ENCODE measurements at places on chromosomes 1 and 21.

- DNase-seq, result no peak
These were observed 43.0 kb downstream of the SNX7 start for GRCh38 chr1:98704474-98704873.

DNA sequence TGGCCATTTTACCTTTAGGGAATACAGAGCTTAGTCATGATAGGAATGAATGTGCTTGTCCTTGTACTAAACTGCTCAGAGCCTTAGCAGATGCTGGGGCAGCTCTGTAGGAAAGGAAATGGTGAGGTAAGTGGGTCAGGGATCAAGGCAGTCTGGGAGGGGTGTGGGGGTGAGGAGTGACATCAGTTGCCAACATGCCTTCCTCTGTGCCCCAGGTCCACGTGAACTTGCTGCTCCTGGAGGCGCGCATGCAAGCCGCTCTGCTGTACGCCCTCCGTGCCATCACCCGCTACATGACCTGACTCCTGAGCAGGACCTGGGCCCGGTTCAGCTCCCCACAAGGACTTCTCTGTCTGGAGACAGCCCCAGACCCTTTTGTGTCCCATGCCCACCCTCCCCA is 21.2 kb downstream of the SESN2 start:
- no peak for DNase-seq

DNA sequence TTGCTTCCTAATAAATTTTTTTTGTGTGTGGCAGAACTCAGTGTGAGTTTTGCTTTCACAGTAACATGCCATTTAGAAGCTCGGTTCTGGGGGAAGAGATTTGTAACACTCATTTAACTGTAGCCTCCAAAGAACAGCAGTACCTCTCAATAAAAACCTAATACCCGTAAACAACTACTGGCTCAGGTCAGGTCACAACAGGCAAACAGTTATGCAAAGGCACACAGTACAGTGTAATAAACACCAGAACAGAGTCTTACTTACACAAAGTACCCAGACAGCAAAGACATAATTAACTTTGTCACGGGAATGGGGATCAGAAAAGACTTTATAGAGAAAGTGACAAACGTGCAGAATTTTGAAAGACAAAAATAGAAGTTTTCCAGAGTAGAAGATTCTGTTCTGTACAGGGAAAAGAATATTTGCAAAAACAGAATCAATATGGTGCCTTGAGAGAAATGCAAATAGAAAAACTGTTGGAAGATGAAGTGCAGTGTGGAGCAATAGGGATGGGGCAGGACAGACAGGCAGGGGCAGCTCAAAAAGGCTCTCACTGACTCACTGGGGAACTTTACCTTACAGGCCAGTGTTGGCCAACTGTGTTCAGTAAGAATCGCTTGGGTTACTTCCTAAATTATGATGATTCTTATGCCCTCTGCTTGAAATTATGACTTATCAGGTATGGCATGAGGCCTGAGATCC is 38.8 kb downstream of the EGLN1 start:
- no peak for DNase-seq

- DNase-seq, result no peak
These were observed 123.5 kb downstream of the CRB1 start for GRCh38 chr1:197391303-197392226.

DNA sequence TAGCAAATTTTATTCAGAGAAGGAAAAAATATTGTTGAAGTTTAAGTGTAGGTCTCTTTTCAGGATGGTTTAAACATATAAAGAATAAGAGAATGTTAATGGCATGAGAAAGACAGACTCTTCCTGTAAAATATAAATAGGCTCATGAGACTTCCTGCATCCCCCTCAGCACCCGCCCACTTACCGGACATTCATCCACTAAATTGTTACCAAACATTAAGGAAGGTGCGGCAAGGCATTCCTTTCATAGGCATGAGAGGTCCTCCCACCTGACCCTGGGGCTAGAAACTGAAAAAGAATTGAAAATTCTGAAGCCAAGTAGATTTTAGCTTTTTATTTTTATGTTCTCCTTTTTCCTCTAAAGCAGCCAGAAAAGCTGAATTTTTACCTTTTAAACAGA is 10.6 kb upstream of the USP1 start:
- DNase-seq, result no peak

GRCh38 chr1:27770293-27770830 is 2.7 kb upstream of the STX12 start:
- DNase-seq, result no peak

GRCh38 chr1:86015375-86015774 is 141.2 kb downstream of the COL24A1 start:
- no peak for DNase-seq

DNA sequence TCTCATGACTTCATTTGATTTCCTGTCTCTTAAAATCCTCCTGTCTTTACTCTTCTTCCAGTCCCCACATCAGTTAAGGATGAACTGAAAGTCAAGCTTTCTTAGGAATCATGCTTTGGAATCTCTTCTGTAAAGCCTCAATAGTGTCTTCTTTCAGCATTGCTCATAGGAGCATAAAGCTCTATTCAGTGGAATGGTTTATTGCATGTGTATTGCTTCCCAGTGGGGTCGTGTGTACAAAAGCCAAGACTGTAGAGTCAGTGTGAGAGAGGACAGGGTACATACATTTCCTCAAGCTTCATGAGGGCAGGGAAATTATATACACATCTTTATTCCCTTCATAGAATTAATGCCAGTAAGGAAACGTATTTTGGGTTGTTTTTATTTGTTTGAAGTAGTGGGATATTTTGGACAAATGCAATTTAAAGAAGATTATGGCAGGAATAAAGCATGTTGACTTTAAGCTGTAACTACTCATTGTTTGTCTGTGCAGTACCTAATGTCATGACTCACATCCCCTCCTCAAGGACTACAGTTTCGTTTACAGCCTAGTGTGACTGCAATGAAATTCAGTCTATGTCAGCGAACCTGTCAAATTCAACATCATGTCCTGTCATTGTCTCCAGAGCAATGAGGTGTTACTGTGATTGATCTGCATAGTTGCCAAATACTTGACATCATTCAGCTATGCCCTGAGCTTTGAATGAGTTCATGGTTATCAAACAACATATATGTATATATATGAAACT is 2164.2 kb downstream of the NCAM2 start:
- DNase-seq, result no peak

GRCh38 chr1:160746836-160747500 is 7.9 kb downstream of the SLAMF7 start:
- DNase-seq, result no peak

DNA sequence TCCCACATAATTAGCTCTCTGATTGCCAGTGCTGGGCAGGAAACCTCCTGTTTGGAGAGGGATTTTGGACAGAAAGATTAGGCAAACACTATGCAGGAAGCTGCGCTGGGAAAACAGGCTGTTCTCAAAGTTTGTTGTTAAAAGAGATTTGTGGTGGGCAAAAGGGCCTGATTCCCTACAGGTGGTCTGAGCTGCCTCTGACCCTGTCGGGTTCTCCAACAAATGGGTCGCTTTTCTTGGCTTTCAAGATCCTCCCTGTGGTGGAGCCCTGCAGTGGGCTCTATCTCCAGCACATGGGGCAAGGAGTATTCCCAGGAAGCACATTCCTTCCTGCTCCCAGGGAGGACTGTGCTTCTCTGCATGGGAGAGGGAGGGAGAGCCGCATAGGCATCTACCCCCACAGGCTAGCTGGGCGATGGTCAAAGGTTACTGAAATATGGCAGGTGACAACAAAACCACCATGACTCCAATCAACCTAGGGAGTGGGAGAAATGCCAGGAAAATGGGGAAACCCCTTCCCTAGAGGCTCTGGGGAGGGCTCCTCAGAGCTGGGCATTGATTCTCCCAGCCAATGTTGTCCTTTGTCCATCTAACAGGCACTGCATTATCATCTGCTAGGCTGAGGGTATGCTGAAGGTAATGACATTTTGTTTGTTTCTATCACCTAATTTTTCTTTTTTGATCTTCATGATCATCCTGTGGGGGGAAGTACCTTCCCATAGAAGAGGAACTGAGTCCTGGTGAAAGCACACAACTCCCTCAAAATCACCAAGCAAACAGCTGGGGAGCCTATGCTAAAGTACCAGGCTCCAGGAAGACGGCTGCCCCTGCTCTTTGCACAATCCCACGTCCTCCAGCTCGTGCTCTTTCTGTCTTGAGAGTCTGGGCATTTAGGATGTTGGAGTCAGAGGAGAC is 85.3 kb downstream of the PLXNA2 start:
- DNase-seq, result no peak

DNA sequence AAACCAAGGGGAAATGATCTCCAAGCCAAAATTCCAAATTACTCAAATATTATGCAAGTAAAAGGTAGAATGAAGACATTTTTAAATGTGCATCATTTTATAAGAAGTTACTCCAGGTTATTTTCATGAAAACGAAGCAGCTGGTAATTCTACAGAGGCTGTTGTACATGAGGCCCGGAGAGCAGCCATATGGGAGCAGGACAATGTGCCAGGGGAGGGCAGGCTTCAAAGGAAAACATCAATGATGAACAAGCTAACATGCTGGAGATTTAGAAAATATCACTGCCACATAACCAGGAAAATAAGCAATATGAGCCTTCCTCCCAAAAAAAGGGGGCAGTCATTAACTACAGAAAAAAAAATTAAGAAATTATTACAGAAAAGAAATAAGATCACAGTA is 109.1 kb downstream of the TIAM1 start:
- no peak for DNase-seq

DNA sequence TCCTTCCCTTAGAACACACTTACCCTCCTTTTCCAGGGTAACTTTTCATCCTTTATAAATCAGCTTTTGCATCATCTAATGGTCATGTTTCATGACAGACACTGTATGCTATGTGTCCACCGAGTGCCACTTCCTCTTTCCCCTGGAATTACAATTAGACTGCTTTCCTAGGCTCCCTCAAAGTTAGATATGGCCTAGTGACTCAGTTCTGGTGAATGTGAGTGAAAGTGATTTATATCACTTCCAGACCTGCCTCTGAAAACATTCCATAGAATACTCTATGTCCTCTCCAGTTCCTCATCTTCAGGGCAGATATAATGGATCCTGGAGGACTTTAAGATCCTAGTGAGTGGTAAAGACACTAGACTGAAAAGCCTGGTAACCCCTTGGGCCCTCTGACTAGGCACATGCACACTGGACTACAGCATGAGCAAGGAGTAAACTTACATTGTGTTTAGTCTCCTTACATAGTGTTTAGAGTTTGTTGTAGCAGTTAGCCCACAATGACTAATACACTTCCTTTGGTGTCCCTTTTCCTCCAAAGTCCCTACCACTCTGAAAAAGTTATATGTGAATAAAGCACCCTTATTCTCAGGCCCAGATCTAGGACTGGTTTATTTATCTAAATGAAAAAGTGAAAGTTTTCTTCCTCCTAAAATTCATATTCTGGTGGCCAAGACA is 59.3 kb downstream of the GPR88 start:
- DNase-seq, result no peak

DNA sequence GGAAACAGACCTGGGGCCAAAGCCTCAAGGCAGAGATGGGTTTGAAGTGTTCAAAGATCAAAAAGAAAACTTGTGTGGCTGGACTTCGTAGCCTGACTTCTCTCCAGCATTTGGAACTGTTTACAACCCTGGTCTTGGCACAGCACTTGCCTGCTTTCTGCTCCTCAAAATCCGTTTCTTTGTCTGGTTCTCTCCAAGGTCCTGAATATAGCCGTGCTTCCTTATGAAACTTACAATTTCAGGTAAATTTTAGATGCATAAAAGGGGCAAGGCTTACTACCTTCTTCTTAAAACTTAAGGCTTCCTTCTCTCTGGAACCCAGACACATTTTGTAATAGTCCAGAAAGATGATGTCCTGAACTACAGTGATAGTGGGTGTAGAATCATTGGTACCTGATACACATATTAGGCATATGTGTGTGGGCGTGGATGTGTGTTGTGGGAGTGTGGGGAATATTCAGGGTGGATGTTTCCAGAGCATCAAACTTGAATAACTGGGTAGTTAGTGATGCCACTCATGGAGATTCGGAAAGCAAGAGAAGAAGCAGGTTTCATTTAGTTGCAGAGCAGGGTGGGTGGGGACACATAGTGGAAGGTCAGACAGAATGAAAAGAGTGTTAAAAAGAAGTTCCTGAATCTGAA is 26.4 kb upstream of the FAM78B start:
- no peak for DNase-seq

DNA sequence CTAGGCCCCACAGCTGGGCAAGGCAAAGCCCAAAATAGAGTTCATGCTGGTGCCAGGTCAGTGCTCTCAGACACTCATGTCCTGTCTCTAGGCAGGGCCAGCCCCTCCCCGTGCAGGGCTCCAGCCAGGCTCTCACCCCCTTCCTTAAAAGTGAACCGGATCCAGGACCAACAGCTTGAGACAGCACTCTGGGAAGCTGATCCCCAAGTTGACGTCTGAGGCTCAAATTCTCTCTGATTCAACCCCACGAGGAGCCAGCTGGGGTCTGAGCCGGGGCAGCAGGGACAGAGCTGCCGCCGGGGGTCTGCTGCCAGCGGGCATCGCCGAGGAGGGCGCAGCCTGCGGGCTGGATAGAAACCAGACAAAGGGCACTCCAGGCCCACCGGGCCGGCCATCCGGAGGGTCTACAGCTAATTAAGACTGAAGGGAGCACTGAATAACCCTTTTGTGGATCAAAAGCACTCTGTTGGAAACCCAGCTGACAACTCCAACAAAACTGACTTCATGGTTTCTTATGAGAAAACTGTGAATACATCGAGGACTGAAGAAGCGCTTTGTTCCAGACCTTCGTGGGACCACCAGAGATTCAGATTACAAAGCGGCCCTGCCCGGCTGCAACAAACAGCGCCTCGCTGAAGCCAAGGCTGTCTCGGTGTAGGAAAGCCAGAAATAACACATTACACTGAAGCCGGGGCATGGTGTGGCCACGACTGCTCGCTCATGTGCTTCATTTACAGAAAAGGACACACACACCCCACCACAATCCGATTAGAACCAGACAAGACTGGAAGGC is 95.8 kb downstream of the PSMG1 start:
- no peak for DNase-seq

DNA sequence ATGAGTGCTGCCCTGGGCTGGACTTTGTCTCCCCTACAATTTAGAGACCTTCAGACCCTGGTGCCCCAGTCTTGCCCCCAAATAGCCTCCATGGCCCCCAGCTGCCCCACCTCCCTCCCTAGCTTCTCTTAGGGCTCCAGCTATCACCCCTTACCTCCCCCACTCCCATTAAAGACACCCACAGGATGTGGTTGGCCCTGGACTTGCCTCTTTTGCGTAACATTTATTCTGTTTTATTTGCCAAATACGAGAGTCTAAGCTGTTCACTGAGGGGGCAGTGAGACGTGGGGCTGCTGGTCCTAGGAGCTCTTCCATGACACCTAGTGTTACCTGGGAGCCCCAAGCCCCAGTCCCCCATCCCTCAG is 4.5 kb downstream of the ZC3H12A start:
- DNase-seq, result no peak

- DNase-seq, result no peak
These were observed 160.5 kb downstream of the FOXD2 start for GRCh38 chr1:47598357-47598756.

DNA sequence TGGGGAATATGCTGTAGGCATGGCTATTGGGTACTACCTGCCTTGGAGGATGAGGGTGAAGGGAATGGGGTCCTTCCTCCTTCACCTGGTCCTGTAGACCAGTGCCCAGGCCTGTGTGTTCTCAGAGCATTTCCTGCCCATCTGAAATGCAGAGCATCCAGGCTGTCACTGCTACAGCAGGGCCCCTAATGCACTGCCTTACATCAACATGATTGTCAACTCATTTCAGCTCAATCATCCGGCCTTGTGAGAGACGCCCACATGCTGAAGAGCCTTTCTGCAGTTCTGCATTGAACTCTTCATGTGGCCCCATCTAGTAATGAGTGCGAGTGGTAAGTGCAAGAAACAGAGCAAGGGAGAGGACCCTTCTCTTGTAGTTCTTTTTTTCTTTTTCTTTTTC is 39.8 kb upstream of the SRP9 start:
- DNase-seq, result no peak

GRCh38 chr1:6168947-6169586 is 11.1 kb downstream of the CHD5 start:
- no peak for DNase-seq

GRCh38 chr1:240946926-240947325 is 335.0 kb upstream of the GREM2 start:
- no peak for DNase-seq
